ENCODE measurements at places on chromosomes 1 and 21.

DNA sequence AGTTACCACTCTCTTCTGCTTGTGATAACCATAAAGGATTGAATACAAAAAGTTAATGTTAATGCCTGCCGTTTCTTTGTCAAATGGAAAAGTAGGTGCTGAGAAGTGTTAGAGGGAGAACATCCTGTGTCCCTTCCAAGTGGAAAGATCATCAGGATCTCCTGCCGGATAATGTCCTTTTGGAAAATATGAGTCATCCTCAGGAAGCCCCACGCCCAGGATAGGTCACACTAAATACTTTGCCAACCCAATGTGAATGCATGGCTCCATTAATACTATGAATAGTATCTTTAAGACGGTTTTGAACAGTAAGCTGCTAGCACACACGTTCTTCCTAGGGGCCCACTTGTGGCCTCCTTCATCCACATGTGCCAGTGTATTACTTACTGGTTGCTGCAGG, 279.5 kb downstream of the ZNF326 start:
- DNase-seq = no peak

DNA sequence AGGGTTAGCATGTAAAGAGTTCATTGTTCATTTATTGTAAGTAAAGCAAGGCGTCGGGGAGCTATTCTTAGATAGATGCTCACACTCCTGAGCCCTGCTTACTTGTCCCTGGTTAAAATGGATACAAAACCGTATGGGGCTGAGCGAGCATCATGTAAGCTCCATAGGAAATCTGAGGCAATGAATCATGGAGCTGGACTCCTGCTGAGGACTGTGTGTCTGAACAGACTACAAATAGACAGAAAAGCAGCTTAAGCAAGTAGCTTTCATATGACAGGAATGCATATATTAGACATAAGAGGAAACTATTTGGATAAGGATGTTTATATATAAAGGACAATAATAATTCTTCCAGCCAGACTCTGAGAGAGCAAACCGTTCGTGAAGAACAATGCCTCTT, 604.9 kb upstream of the PTBP2 start:
- DNase-seq = no peak

DNA sequence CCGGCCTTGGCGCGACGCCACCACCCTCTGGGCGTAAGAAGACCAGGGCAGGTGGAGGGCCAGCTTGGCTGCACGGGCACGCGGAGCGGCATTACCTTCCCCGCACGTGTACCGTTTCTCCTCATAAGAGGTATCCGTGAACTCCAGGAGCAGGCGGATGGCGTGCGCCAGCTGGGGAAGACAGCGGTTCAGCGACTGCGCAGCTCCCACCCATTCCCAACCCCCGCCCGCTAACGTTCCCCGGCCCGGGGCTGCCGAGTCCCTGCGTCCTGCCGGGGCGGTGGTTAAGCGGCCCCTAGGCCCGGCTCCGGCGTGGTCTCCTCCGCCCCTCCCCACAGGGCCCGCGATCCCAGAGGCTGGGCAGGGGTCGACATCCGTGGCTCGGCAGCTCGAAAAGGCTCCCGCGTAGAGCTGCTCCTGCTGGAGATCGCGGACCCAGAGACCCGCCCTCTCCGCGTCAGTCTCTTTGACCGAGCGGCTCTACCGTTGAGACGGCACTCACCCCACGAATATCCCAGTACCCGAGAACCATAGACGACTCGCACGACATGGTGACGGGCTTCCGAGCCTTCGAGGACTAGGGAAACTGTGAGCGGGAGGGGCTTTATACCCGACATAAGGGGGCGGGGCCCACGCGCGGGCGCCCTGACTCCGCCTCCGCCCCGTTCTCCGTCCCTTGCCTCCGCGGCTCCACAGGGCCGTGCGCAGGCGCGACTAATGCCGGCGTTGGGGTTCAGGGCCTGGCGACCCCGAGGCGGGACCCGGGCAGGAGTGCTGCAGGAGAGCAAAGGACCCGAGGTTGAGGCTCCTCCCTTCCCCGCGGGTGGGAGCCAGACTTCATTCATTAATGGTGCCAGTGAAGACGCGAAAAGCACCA, 862 bp downstream of the GSTM3 start:
- peak; percentile 91 for DNase-seq

GRCh38 chr1:99557546-99558202, 88.2 kb upstream of the PALMD start:
- no peak for DNase-seq

DNA sequence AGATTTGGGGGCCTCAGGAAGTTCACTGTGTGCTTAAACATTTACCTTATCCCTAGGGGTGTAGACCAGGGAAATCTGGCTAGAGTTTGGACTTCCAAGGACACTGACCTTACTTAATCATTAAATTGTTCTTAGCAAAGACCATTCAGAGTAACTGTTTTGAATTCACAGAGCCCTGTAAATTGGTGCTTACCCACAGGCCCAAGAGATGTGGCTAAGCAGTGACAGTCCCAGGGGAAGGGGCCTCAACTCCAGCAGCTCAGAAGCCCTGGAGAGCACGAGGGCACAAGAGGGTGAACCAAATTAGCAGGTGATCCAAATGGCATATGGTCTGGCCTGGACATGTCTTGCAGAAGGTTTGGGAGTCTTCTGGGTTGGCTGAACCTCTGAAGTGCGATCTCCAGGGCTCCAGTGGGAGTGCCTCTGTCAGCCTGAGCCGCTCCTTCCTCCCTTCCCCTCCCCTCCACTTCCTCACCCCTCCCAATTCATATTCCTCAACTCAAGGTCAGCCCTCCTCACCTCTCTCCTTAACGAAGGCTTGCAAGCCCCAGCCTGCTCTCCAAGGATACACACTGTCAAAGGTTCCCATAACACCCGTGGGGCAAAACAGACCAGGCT, 4.3 kb downstream of the PAQR7 start:
- no peak for DNase-seq

GRCh38 chr1:7220712-7221252, 435.5 kb downstream of the CAMTA1 start:
- DNase-seq = no peak

GRCh38 chr1:35046730-35047129, 15.0 kb upstream of the ZMYM6 start:
- DNase-seq = no peak

DNA sequence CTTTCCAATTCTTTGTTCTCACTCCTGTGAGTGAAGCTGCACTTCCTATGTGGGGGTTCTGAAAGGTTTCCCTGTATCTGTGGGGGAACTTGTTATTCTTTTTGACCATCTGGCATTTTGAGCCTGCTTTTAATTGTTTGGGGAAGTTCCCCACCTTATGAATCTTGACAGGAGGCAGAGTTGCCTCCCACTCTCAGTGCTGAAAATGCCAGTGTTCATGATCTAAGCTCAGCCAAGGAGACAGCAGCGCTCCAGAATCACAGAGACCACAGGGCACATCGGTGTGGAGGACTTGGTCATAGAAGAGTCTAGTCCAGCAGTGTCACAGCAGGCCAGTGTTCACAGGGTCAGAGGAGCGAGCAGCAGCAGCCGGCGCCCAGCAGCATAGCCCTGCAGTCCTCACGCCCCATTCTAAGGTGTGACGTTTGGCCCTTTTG, 63.8 kb upstream of the PRDX6 start:
- no peak for DNase-seq

Data from naive thymus-derived CD8-positive, alpha-beta T cell (primary cell).